ENCODE measurements at places on chromosomes 6 and 20.
A peak's percentile ranks its signal among the peaks of the same experiment; 100 is the strongest.

- DNase-seq, result no peak
Observed at GRCh38 chr6:155530219-155530834, 74.7 kb upstream of the NOX3 start.

DNA sequence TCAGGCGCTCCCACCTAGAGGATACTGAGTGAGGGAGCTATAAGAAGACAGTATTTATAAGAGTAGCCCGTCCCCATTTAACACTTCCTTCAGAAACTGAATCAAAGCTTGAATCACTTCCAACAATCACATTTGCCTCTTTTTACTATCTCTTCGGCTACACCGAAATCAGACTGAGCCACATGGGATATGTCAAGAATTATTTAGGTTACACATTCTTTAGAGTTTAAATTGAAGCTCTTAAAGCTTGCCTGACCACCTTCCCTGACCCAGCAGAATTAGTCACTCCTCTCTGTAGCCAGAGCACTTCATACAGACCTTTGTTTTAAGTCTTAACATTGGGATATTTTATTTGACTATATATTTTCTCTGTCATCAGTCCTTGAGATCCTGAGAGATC is 163.7 kb downstream of the MAFB start:
- no peak for DNase-seq

- no peak for DNase-seq
Observed at GRCh38 chr6:156437121-156437879, 339.9 kb upstream of the ARID1B start.

DNA sequence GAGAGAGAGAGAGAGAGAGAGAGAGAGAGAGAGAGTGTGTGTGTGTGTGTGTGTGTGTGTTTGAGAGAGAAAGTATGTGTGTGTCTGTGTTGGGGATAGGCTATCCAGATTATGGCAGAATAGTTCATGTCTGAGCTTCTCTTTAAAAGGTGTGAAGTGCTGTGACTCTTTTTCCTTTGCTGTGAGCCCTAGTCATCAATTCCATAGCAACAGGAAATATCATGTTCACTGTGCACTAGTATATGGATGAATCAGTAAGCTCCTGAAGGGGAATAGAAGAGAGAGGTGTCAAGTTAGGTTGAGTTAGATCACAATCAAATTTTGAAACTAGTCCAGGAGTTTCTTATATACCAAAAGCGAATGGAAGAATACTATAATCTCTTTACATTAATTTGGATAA is 318.7 kb downstream of the RFPL4B start:
- DNase-seq, result no peak

- peak; percentile 61 for DNase-seq
Observed at GRCh38 chr6:43171707-43172103, 636 bp downstream of the SRF start.

DNA sequence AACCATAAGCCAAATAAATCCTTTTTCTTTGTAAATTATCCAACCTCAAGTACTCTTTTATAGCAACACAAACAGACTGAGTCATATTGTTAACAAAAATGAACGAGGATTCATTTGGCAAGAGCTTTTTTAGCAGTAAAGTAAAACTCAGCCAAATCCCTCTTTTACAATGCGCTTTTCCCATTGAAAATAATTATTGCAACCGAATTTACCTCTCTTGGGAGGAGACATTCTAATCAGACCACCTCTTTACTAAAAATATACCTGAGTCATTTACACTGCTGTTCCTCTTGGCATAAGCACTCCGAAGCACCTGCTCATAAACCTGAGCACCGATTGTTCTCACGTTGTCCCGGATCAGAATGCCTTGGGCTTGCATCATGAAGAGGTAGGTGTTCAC is 57.4 kb downstream of the B4GALT5 start:
- no peak for DNase-seq

DNA sequence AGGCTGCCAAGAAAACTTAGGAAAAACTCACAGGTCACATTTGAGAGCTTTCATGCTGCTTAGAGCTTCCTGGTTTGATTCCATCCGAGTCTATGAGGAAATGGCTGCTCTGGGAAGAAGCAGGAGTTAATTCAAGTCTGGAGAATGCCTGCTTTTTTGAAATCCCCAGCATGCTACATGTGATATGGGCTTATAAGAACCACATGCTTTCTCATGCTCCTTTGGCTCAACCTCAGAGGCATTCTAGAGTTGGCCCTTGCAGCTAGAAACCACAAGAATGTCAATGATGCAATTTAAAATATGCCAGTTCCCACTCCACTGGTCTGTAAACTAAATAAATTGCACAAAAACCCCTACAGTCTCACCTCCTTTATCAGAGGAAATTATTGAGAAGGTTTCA is 142.9 kb upstream of the OLIG3 start:
- no peak for DNase-seq

DNA sequence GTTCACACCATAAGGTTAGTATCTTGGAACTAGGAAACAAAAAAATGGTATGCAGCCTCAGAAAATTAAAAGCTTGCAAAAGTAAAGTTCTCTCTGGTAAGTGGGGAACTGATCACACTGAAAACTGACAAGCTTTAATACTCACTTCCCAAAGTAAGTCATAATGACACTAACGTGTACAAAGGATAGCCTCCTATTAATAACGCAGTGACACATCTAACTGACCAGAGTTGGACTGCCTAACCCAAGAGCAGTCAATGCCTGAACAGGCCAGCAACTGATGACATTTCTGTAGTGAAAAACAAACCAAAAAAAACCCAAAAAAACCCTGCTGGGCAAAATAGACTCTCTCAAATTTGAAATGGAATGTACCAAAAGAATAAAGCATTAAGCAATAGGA is 30.7 kb downstream of the CHD6 start:
- DNase-seq, result no peak

GRCh38 chr6:100134703-100135102 is 140.7 kb upstream of the MCHR2 start:
- DNase-seq, result no peak

DNA sequence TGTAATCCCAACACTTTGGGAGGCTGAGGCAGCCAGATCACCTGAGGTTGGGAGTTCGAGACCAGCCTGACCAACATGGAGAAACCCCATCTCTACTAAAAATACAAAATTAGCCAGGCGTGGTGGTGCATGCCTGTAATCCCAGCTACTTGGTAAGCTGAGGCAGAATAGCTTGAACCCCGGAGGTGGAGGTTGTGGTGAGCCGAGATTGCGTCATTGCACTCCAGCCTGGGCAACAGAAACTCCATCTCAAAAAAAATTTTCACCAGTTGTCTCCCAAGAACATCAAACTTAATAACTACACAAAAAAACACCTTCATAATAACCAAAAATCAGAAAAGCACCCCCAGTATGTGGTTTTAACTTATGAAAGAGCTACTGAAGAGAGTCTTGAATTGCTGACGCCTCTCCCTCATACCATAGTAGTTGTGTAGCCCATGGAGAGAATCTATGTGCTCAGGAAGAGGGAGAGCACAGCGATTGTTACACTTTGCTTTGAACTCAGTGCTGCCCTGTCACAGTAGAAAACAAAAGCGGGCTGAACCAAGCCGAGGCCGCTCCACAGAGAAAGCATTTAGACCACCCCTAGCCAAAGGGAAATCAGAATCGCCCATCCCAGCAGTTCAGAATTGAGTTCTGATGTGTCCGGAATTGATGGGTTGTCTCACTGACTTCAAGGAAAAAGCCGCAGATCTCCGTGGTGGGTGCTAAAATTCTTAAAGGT is 42.0 kb upstream of the GMPR start:
- no peak for DNase-seq

GRCh38 chr6:105646391-105646867 is 243.5 kb upstream of the PREP start:
- DNase-seq, result no peak

GRCh38 chr6:157198425-157199279 is 124.7 kb downstream of the TMEM242 start:
- DNase-seq, result no peak

- no peak for DNase-seq
Observed at GRCh38 chr6:168943231-168943905, 310.3 kb downstream of the THBS2 start.

DNA sequence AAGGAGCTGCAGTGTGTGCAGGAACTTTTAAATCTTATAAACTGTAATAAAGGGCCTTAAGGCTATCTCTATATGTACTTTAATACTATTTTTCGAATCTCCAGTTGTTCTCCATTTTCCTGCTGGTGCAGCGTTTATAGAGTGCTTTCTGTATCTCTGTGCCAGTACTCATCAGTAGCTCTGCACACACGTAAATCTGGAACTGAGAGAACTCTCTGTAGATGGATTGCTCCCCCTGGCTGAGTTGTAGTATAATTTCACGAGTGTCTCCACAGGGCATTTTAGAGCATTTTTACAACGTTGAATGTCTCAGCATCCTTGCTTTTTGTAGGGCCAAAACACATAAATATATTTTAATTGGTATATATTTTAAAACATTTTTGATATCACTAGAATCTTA is 256.5 kb downstream of the TRDN start:
- DNase-seq, result peak; percentile 12

DNA sequence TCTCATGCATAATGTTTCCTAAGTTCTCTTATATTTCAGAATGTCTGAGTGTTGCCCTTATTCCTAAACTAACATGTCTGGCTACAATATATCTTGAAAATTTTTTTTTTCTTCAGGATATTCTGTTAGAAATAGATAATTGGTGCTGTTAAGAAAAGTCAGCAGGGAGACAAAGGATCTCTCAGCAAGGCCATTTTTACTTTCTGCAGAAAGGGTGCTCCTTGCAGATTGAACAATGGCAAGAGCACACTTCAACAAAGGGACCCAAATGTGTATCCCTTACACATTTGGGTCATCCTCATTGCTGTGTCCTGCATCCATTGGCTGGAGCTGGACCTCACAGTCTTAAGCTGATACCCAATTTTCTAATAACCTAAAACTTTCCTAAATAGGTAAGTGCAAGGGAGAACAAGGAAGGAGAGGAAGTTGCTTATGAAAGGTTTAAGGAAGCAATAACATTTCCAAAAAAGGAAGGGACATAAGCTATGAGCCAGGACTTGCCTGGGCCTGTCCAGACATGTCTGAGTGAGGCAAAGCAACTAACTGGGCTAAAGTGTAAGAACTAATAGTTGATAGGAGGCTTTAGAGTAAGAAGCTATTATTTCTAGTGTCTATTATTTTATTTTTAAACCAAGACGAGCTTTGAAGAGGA is 429.6 kb downstream of the BCKDHB start:
- no peak for DNase-seq

DNA sequence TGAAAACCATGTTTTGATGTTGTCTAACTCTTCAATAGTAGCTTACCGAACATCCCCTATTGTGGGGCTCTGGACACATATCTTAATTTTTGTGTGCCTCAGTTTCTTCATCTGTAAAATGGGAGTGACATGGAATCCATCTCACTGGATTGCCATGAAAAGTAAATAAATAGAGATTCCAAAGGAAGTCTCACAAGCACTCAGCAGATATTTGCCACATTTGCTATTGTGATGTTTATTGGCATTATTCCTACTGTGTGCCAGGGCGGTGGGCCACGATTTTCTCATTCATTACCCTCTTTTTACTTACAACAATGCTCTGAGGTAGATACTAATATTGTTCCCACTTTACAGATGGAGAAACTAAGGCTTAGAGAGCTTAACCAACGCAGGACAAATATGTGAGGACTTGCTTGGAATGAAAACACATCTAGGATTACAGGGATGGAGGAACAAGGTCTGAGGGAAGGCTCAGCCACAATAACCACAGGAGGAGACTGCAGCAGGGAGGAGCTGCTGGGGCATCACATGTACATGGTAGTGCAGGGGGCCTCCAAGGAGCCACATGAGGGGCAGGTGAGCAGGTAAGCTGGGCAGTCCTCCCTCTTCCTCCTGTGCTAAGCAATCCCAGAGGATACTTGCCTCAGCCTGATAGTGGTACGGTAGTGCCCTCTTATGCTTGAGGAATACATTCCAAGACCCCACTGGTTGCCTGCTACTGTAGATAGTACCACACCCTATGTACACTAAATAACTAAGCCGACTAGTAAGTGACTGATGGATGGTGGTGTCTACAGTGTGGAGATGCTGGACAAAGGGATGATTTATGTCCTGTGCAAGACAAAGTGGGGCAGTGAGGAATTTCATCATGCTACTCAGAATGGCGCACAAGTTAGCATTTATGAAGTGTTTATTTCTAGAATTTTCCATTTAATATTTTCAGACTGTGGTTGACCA is 176.9 kb downstream of the FOXA2 start:
- no peak for DNase-seq

DNA sequence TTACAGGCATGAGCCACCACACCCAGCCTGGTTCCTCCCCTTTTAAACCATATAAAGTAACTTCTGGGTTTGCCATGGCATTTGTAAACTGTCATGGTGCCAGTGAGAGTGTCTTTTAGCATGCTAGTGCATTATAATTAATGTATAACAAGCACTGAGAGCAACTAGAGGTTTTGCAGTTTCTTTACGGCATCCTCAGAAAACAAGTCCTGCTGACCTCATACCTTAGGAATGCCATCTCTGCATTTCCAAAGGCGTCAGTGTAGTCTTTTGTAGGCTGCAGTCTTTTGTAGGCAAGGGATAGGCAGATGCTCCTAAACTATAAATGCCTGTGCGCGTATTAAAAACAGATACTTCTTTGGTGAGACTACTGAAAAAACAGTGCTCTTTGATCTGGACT is 75.0 kb upstream of the EZR start:
- DNase-seq, result no peak

DNA sequence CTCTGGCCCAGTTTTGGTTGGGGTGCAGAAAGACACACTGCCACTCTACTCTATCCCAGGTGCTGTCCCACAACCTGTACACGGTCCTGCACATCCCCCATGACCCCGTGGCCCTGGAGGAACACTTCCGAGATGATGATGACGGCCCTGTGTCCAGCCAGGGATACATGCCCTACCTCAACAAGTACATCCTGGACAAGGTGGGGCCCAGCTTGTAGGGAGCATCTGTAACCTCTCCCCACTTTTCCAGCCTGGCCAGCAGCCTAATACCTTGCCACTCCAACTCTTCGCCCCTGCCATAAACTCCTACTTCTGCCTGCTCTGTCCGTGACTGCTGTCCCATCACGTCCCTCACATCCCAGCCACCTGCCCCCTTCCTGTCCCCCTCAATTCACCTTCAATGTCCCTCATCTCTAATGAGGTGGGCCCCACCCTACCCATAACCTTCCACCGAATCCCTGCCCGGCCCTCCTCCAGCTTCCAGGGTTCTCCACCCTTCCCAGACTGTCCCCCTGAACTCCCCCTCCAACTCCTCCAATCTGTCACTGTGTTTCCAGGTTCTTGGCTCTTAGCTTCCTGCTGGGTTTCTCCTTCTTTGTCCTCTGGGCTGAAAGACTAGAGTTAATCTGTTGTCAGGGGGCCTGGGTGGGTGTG is 12.1 kb downstream of the DEF6 start:
- no peak for DNase-seq

GRCh38 chr6:131910219-131910589 is 41.0 kb downstream of the CCN2 start:
- no peak for DNase-seq

- no peak for DNase-seq
Observed at GRCh38 chr6:140012150-140012549, 637.7 kb upstream of the CITED2 start.

DNA sequence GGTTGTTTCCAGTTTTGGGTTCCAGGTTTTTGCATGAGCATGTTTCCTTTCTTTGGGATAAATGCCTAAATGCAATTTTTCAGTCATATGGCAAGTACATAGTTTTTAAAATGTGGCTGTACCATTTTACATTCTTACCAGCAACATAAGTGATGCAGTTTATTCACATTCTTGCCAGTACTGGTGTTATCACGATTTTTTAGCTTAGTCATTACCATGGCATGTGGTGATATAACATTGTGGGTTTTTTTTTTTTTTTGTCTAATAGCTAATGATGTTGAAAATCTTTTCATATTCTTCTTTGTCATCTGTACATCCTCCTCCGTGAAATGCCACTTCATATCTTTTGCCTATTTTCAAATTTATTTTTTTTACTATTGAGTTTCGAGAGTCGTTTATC is 2.9 kb upstream of the TDRD6 start:
- DNase-seq, result no peak

- DNase-seq, result peak; percentile 9
Observed at GRCh38 chr6:30683183-30683979, 3.1 kb downstream of the PPP1R18 start.

Data from nephron progenitor cell (in vitro differentiated cells).